ENCODE measurements at places on chromosomes 6 and 20.
A peak's percentile ranks its signal among the peaks of the same experiment; 100 is the strongest.

DNA sequence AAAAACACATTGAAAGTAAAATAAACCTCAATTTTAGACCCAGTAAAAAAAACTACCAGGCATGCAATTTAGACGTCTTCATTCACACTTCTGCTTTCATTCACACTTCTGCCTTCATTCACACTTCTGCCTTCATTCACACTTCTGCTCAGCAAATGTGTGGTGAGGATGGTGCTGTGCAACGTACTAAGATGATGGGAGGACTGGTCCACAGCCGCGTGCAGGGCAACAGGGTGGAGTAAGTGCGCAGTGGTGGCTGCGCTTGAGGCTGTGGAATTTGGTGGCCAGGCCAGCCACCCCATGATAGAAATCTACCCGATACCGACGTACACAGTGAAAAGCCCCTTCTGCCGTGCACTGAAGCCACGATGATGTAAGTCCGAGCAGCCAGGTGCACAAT lies 114.3 kb upstream of the CD93 start:
- DNase-seq = no peak

GRCh38 chr6:147161974-147162495 lies 42.2 kb upstream of the STXBP5 start:
- no peak for DNase-seq

GRCh38 chr6:40338306-40338705 lies 248.9 kb downstream of the LRFN2 start:
- DNase-seq = no peak

DNA sequence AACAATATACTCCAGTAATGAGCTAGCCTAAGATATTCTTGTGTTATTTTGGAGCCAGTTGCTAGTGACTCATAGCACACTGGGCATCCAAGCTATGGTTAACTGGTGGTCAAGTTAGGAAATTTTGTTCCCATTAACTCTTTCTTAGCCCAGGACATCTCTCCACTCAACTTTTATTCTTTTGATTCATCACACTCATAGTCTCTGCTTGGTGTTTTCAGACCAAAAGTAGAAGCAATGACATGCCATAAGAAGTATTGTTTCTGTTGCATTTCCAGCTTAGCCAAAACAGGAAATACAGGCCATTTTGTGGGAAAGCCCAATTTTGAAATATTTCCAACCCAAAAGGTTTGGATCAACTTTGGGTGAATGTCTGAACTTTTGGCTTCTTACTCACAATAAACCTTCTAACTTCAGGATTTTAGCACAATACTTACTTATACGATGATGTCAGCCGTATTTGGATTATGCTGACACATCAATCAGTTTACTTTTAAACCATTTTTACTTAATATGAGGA lies 31.6 kb upstream of the CCN2 start:
- no peak for DNase-seq

DNA sequence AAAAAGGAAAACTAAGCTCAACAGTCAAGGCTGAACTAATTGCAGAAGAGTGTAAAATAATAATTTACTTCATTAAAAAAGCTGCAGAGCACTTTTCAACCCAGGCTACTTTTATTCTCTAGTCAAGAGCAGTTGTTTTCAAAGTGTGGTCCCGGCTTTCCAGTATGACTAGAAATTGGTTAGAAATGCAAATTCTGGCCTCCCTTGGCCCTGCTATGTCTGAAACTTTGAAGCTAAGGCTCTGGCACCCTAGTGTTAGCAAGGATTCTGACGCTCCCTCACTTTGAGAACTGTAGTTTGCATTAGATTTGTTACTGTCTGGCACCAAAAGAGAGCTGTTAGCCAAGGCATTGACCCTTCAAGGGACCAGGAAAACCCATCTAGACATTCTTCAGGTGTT lies 9.5 kb upstream of the NXT1 start:
- no peak for DNase-seq

DNA sequence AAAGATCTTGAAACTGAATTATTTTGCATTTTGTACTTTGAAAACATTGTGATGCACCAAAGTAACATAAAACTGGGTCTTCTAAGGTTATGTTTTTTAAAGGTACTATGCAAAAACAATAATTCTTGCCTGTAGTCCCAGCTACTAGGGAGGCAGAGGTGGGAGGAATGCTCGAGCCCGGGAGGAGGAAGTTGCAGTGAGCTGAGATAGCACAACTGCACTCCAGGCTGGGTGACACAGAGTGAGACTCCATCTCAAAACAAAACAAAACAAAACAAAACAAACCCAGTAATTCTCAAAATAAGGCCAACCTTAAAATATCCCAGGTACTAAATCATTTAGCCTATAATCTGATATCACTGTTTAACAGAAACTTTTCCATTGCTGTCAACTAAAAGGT lies 269.6 kb downstream of the KHDC1L start:
- DNase-seq = no peak

- peak; percentile 78 for DNase-seq
Measured at GRCh38 chr20:6828794-6829423, 61.4 kb downstream of the BMP2 start.

DNA sequence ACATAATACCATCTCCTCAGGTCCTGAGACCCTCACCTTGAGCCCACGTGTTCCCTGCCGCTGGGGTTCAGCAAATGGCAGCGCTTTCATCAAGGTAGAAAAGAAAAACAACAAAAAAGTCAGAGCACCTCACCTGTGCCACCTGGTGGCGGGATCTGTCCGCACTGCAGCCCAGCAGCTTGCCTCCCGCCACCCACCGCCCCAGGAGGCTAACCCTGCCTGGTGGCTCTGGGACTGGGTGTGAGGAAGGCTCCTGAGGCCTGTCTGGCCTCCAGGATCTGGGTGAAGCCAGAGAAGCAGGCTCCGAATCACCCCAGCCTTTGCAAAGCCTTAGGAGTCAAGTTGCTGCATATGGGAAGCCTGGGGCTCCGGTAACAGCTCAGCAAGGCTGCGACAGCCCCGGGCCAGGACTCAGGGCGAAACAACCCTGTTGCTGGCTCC lies 270.8 kb downstream of the BMP7 start:
- no peak for DNase-seq

DNA sequence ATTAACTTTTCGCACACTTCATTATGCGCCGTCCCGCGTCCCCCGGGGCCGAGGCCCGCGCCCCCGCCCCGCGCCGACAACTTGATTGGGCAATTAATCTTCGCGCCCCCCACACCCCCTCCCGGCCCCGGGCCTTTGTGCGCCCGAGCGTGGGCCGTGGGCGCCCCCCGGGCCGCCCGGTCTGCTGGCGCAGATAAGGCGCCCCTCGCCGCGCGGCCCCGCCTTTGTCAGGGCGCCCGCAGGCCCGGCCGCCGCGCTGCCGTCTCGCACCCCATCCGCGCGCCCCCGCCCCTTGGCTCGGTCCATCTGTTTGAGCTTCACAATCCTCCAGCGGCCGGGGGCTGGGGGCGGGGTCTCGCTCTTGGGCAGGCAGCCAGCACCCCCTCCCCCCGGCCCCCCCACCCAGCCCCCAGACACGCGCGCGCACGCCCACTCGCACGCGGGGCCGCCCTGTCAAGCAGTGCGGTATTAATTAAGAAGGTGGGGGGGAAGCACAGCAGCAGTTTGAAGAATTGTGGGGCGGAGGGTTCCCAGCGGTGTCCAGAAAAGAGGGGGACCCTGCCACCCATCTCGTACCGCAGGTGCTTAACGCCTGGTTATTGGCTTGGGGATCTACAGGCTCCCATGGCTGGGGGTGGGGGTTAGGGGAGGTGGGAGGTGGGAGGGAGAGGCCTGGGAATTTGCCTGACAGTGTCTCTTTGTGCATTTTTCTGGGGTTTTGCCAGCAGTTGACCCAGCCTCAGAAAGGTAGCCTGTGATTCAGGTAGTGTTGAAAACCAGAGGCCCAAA lies 34.6 kb upstream of the SCRT2 start:
- DNase-seq = no peak

DNA sequence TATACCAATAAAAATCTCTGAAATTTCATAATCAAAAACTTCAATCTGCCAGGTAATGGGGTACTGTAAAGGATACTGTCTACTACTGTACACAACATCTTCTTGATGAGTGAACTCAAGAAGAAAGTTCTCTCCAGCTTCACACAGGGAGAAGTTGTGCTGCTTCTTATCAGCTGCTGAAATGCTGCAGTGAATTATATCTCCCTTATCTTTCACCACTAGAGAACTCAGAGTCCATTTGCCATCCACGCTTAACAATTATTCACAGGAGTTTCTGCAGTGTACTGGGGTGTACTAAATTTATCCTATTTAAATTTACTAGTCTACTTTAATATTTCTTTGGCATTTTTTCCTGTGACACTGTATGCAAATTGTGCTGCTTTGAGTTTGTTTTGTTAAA lies 384.8 kb downstream of the TFAP2B start:
- no peak for DNase-seq

Data from NCI-H146 (cell line).